Right cardiac atrium (tissue), 5 donors: ENCODE measurements at places on chromosomes 3 and 15. TPM values are rescaled to one million over a fixed set of nuclear protein-coding genes. Genes with fewer than 3 reads are reported as not detected.

Gene SLC24A5
- total RNA-seq: not detected

Gene RARB
- total RNA-seq: 17.0 TPM

Gene RPL4
- total RNA-seq: 1,425 TPM

DNA sequence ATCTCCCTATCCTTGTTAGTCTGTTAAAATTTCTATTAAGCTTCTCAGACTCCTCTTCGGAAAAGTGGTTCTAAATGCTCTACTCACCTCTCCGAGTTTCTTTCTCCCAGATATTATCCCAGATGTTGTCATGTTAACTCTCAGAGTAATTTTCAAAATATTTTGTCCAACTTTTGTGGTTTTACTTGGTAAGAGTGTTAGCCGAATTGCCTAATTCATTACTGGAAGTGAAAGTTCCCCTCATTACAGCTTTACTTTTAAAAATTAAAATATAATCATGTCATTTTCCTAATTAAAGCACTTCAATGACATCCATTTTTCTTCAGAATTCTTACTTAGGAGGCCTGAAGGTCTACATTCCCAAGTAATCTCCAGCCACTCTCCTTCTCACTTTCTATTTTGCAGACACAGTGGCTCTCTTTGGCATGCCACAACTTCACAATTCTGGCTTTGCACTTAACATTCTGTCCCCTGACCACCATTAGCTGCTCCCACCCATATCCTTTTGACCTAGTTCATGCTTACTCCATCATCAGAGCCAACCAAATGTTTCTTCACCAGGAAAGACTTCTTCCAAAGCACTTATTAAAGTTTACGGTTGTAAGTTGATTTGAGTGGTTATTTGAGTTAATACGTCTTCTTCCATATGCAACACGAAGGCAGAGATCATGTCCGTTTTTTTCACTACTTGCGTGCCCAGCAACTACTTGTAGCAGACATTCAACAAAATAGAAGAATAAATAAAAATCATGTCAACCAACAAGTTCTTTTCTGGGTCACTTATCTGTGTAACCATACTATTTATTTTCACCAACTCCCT lies 10.2 kb upstream of the TIPARP start:
- DNase-seq: no peak

DNA sequence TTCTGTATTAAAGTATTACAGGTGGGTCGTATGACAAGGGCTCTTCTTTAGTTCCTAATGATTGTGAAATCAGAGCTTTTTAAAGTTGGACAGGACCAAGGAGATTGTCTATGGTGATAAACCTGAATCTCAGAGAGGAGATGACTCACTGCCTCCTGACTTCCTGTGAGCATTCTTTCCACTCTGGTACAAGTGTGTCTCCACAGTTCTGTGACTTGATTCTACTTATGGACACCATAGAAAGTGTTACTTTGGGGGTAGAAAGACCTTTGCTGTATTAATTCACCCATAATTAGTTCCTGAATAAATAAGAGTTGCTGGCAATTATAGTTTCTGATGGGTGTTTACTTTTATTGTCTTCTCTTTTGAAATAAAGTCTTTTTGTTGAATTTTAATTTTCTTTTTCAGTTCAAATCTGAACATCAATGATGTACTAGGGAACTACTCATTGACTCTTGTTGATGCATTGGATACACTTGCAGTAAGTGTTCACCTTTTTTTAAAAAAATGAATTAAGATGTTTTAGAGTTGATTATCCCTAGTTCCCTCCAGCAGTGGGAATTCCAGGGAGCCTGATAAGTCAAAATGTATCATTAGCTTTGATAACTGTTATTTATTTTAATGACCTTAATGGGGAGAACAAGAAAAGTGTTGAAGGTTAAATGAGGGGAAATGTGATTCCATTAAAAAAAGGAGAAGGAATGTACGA lies 7.4 kb downstream of the EDEM1 start:
- no peak for DNase-seq

DNA sequence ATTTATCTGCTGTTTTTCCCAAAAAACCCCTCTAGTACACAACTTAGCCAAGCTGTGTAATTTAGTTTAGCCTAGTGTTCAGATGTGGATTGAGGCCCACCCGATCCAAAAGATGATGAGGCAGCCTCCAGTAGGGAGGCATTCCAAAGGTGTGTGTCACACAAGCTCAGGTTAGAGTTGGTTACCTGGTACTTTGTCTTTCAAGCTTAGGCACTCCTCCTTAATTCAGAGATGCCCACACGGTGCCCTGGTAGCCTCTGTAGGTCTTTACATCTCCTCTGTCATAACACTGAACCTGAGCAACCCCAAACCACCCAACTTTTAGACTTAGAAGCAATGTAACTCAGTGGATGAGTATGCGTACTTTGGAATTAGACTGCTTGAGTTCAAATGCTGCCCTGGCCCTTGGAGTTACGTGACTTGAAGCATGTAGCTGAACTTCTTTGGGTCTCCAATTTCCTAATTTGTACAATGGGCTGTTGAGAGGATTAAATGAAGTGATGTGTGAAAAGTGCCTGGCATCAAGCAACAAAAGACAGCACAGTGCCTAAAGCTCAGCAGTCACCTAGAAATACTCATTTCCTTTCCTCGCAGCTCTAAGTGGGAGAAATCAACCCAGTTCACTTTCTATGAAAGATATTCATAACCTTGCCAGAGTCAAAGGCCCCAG lies 284.6 kb upstream of the RARB start:
- DNase-seq: no peak

Gene NSUN3
- 8.4 TPM for total RNA-seq

- peak; percentile 33 for DNase-seq
Observed at GRCh38 chr15:49989498-49989897, 129.5 kb downstream of the ATP8B4 start.

- DNase-seq: no peak
Observed at GRCh38 chr3:131228522-131228921, 153.1 kb upstream of the NUDT16 start.

DNA sequence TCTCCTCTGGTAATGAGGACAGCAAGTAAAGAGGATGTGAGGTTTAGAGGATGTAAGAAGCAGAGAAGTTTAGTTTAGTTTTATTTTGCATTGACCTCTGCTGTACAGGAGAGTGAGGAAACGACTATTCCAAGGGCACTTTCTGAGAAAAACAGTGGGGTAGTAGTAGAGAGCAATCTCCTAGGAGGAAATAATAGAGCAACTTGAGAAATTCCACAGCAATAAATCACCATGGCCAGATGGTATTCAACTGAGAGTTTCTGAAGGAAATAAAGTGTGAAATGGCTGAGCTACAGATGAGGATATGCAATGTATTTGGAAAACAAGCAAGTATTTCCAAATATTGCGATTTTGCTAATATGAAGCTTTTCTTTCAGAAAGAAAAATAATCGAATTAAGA lies 118.9 kb downstream of the DPH6 start:
- DNase-seq: no peak

GRCh38 chr3:40169983-40170382 lies 139.5 kb upstream of the EIF1B start:
- DNase-seq: no peak

DNA sequence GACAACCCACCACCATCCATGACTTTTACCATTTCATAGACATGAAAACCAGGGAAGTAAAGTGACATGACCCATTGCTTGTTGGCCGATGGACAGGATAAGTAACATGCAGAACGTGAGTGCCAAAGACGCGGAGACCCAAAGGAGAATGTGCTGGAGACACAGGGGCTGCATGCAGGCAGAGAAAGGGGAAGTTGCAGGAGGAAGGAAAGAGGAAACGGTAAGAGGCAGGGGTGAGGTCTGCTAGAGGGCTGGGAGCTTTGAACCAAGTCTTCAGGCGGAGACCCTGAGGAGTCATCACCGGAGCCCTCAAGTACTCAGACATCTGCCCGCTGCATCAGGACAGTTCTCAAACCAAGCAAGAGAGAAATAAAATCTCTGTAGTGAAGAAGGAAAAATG lies 34.9 kb downstream of the MAGEF1 start:
- DNase-seq: no peak

Gene TXNRD3
- total RNA-seq: 7.1 TPM

DNA sequence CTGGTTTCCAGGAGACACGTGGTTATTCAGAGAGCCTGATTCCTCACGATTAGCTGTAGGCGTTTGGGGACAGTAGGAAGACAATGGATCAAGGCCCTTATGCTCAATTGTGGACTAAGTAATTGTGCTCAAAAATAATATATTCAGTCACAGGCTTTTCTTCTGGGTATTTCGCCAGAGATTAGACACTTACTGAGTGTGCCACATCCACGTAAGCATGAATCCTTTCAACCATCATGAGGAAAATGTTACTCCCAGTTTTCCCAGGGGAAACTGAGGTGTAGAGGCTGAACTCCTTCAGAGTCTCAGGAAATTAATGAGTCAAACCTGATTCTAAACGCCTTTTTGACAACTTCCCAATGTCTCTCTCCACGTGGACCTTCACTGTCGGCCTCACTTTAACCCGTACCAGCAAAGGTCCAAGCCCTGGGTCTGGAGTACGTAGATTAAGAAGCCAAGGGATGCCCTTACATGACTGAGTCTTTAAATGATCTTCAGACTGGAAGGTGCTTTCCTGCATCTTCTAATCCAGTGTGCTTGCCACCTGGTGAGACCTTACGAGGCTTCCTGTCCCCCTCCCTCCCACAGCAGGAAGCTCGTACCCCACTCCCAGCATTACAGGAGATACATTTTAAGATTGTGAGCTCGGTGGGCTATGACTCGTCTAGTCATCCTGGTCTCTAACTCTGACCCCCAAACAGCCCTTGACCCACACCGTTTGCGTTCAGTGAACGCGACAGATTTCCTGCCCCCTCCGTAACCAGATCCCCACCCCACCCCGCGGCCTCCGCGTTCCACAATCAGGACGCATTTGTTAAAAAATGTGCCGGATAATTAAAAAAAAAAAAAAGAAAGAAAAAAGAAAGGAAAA lies 1.7 kb downstream of the PKM start:
- DNase-seq: no peak

- DNase-seq: no peak
Observed at GRCh38 chr3:115657168-115657567, 33.9 kb downstream of the GAP43 start.

Gene PGBD4
- total RNA-seq: 2.9 TPM

GRCh38 chr3:13642597-13642996 lies 93.7 kb downstream of the FBLN2 start:
- no peak for DNase-seq

GRCh38 chr3:14496351-14496750 lies 43.8 kb downstream of the GRIP2 start:
- DNase-seq: no peak

Gene GPR176
- total RNA-seq: 1.4 TPM

Gene MAP1A
- total RNA-seq: 39.5 TPM

- DNase-seq: peak; percentile 58
Observed at GRCh38 chr15:48896869-48897814, 19.2 kb downstream of the EID1 start.

Gene ONECUT1
- total RNA-seq: not detected

Gene POTEB2
- not detected for total RNA-seq

DNA sequence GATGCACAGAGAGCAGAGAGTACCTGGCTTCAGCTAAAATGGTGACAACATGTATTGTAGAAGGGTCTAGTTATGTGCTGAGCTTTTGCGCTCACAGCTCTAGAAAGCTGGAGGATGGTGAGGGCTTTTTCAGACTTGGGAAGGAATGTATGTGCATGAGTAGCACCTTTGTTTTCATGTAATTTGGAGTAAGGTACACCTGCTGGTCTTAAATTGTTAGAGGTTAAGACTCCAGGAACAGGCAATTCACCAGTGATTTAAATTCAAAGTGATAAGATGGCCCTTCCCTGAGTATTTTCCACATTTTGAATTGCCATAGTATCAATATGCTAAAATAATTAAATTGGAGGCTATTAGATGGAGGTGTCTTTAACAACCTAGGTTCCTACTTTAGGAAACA lies 436.4 kb upstream of the GOLIM4 start:
- no peak for DNase-seq

Gene STAB1
- 91.9 TPM for total RNA-seq

Gene SPTSSB
- not detected for total RNA-seq

GRCh38 chr3:3089017-3089416 lies 21.2 kb downstream of the IL5RA start:
- no peak for DNase-seq

GRCh38 chr15:101497017-101497416 lies 7.5 kb upstream of the PCSK6 start:
- DNase-seq: no peak

GRCh38 chr15:52144656-52145178 lies 32.1 kb upstream of the BCL2L10 start:
- no peak for DNase-seq

GRCh38 chr3:9416139-9416780 lies 18.8 kb downstream of the SETD5 start:
- no peak for DNase-seq

DNA sequence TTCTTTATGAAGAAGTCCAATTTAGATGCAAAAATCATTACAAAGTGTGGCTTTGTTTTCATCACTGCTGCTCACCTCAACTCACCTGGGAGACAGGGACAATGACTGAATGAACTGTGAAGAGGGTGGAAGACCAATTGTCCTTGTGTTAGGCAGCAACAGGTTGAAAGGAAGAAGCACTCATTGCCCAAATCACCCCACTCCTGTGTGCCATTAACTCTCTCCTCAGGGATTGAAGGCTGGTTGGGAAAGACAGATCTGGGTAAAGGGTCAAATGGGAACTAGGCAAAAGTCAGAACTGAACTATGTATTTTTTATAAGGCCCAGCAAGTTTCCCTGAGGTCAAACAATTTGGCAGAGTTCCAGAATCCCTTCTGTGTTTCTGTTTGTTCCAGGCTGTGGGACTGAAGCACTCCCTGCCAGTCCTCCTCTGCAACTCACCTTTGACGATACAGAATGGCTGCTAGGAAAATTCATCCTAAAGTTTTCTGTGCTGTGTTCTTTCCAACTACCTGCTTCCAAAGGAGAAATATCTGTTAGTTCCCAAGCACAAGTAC lies 68.6 kb upstream of the CCDC39 start:
- DNase-seq: no peak

GRCh38 chr3:94303897-94304296 lies 241.0 kb downstream of the NSUN3 start:
- DNase-seq: peak; percentile 23

Gene RNF123
- 44.6 TPM for total RNA-seq

Gene HGD
- total RNA-seq: not detected

DNA sequence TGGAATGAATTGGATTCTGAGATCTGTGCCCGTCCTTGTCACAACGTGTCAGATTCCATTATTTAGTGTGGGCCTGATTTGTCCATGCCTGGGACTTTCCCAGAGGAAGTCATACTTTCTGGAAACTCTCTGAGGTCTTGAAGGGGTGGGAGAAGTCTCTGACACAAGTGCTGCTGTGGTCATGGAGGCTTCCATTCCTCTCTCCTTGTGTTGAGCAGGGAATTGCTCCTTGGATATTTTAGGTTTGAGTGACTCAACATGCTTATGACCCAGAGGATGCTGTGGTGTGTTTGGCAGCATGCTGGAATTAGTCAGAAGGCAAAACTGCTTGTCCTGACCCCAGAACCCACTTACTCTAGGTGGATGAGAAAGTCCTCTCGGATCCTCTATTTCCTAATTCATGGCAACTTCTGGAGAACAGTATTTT lies 132.1 kb downstream of the LPP start:
- DNase-seq: no peak

Gene SPINT1
- total RNA-seq: 0.74 TPM

- no peak for DNase-seq
Observed at GRCh38 chr15:74275957-74276356, 39.8 kb downstream of the CCDC33 start.

- DNase-seq: no peak
Observed at GRCh38 chr3:78881501-78881900, 886.3 kb downstream of the ROBO1 start.

Gene NDN
- total RNA-seq: 53.0 TPM
